ENCODE measurements at places on chromosomes 7 and 10. TPM values are rescaled to one million over a fixed set of nuclear protein-coding genes. Genes with fewer than 3 reads are reported as not detected.

The MKI67 gene
- 140 TPM for total RNA-seq

The NPSR1 gene
- total RNA-seq, result not detected

The OPN1SW gene
- total RNA-seq, result not detected

The SORCS3 gene
- total RNA-seq, result 3.4 TPM

The PRSS37 gene
- total RNA-seq, result not detected

The FXYD4 gene
- total RNA-seq, result not detected

The SPOCK2 gene
- total RNA-seq, result 1.4 TPM

The PSAP gene
- 295 TPM for total RNA-seq

The CALHM1 gene
- total RNA-seq, result not detected

DNA sequence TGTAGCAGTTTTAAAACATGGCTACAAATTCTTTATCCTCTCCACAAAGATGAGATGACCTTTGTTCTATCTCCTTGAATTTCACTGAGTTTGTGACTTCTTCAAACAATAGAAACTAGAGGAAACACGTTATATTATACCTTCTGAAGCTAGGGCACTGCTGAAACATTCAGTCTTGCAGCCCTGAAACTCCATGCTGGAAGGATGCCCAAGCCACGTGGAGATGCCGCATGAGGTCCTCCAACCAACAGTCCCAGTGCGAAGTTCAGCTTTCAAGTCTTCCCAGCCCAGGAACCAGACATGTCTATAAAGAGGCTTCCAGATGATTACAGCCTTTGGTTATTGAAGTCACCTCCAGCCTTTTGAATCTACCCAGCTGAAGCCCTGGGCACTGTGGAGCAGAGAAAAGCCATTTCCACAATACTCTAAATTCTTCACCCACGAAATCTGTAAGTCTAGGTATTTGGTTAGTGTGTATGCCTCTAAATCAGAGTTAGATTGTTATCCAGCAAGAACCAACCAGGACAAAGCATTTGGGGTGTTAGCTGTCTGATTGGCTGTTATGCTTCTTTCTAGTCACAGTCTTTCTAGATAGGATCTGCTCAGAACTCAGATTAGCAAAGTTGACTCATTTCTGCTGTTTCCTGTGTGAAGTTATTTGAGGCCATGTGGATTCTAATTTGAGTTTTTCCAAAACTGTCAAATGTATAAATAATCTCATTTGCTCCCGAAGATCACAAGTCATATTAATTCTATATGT is 186.5 kb upstream of the TMEM72 start:
- no peak for DNase-seq

- DNase-seq, result no peak
Measured at GRCh38 chr7:134890246-134891240, 95.8 kb upstream of the AGBL3 start.

GRCh38 chr7:87874066-87874465 is 2.1 kb downstream of the SLC25A40 start:
- DNase-seq, result no peak

DNA sequence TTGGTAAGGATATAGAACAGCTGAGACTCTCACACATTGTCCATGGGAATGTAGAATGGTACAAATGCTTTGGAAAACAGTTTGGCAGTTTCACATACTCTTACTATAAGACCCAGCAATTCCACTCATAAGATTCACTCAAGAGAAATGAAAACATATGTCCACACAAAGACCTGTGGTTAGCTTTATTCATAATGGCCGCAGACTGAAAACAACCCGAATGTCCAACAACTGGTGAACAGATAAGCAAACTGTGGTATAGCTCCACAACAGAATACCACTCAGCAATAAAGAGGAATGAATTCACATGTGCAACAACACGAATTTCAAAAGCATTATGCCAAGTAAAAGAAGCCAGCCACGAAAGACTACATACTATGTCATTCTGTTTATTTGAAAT is 33.5 kb upstream of the CUL1 start:
- no peak for DNase-seq

GRCh38 chr7:90709501-90710465 is 113.7 kb downstream of the CDK14 start:
- no peak for DNase-seq

DNA sequence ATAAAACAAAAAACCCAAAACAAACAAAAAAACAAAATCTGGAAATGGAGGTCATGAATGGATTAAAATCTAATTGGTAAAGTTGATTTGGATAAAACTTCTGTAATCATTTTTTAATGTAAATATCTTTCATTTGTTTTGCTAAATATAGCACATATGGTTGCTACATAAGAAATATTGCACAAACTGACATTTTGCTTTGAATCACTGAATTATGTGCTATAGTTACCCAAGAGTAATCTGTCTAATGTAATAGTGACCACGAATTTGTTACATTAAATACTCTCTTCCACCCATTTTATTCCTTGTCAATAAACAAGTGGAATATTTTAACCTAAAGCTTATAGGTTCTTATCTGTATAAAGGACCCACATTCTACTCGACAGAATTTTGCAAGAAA is 6.2 kb downstream of the CFAP58 start:
- no peak for DNase-seq
